Activated T-helper 17 cell treated with anti-CD3 and anti-CD28 coated beads, Interleukin-2, amount 50 U/mL, for 72 hours (primary cell): ENCODE measurements at places on chromosomes 6 and 20. TPM values are rescaled to one million over a fixed set of nuclear protein-coding genes. Genes with fewer than 3 reads are reported as not detected.

Gene SOX18
- 0.22 TPM for total RNA-seq

Gene ABHD16B
- not detected for total RNA-seq

DNA sequence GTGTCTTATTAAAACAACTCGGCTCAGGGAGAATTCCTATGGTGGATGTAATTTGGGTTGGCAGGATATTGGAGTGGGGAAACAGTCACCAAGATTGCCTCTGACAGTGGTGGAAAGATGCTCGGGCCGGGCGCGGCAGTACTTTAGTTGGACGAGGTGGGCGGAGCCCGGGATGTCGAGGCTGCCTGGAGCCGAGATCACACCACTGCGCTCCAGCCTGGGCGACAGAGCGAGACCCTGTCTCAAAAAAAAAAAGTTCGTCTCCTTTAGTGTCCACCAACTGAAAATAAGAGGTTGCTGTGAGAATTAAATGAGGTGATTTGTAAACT lies 621 bp downstream of the NOL7 start:
- ATAC-seq, result peak; percentile 53

- ATAC-seq, result no peak
These were observed 9.9 kb downstream of the CDH22 start for GRCh38 chr20:46298374-46298773.
